ENCODE measurements at places on chromosomes 1 and 21.
A peak's percentile ranks its signal among the peaks of the same experiment; 100 is the strongest.

GRCh38 chr1:55322842-55323241 lies 107.7 kb upstream of the USP24 start:
- no peak for DNase-seq

GRCh38 chr1:100353071-100353801 lies 930 bp downstream of the CDC14A start:
- peak; percentile 19 for DNase-seq

DNA sequence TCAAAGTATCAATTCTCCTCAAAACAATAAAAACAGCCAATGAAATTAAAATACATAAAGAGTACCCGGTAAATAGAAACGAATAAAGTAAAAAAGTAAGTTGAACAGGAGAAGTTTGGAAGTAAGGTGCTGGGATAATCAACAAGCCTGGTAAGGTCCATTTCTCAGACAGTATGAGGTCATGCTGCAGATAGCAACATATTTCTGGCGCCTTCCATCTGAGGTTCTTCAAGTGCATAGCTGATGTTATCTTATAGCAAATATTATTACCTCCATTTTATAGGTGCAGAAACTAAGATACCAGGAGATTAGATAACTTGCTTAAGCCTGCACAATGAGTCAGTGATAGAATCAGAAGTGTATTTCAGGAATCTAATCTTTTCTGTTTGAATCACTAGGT lies 23.7 kb upstream of the CEP350 start:
- DNase-seq = no peak

- no peak for DNase-seq
These were observed 27.3 kb upstream of the RNF19B start for GRCh38 chr1:32991819-32992488.

GRCh38 chr1:9910076-9910422 lies at the start of gene CTNNBIP1:
TSS of gene CTNNBIP1 (minus strand) at chr1:9910269. CDS start at chr1:9872064, 38,205 bp downstream.
- peak; percentile 78 for DNase-seq

DNA sequence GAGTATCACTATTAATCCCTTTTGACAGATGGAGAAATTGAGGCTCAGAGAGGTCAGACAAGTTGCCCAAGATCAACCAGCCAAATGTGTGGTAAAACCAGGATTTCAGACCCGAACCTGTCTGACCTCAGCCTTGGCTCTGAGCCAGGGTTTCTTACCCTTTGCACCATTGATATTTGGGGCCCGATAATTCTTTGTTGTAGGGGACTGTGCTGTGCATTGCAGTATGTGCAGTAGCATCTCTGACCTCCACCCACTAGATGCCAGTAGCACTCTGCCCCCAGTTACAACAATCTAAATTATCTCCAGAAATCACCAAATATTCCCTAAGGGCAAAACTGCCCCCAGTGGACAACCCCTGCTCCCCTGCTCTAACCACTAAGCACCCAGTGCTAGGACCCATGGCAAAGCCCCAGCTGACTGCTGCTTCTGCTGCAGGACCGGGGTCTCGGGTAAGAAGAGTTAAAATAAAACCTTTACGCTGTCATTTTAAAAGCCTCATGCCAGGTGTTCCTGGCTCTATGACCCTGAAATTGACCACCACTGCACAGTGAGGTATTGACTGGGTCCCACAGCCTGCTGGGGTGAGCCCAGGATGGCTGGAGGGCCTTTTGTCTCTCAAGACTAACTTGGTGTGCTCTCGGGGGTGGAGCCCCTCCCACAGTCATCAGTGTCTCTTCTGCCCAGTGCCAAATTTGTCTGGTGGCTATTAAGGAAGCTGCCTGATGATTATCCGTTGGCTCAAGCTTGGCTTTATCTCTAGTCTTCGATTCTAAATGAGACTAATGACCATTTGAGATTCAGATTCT lies 5.6 kb upstream of the MAN1C1 start:
- DNase-seq = no peak

DNA sequence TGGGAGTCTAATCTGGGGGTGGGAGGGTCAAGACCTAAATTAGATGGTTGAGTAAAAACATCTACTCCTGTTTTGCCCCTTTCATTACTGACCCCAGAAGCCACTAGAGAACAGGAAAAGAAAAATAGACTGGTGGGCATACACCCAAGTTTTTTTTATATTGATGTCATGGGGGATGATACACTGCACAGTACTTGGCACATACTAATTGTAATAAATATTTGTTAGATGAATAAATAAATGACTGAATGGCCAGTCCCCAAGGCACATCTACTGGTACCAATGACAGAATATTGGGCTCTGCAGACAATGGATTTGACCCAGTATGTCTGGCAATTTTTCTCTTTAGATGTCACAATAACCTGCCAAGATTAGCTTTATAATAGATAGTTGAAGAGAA lies 36.8 kb upstream of the PTBP2 start:
- no peak for DNase-seq

DNA sequence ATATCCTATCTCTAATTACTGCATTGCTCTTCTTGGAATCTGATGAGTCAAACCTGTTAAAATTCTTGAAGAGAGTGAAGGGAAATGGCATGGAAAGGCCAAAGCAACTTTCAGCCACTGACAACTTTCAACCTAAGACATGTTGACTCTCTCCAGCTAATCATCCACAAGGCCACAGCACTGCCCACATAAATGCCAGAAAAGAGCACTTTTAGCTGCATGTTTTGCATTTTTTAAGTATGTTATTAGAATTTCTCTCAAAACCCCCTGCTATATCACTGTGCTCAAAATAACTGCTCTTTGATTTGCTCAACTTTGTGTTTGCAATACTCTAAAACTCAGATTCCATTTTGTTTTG lies 352.5 kb downstream of the ADGRL2 start:
- DNase-seq = no peak

DNA sequence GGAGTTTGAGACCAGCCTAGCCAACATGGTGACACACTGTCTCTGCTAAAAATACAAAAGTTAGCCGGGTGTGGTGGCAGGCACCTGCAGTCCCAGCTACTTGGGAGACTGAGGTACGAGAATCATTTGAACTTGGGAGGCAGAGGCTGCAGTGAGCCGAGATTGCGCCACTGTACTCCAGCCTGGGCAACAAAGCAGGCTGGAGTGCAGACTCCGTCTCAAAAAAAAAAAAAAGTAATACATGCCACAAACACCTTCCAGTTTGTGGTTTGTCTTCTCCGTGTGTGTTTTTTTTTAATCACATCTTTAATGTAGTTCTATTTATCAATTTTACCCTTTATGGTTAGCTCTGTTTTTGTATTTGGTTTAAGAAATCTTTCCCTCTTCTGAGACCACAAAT lies 22.3 kb downstream of the POGZ start:
- DNase-seq = no peak

DNA sequence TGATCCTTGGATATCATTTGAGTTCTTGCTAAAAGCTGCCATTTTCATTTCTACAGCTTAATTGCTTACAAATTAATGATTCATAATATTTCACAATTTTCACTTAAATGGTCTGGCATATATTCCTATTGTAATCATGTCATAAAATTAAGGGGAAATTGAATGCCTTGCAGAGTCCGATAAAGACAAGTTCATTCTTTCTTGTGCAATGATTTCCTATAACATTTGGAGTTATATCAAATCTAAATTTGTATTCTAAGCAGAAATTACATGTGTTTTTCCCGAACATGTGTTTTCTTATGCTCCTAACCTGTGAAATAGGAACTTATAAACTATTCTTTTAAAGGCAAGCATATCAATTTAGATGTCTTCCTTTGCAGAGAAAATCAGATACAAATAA lies 118.3 kb upstream of the CYYR1 start:
- no peak for DNase-seq

DNA sequence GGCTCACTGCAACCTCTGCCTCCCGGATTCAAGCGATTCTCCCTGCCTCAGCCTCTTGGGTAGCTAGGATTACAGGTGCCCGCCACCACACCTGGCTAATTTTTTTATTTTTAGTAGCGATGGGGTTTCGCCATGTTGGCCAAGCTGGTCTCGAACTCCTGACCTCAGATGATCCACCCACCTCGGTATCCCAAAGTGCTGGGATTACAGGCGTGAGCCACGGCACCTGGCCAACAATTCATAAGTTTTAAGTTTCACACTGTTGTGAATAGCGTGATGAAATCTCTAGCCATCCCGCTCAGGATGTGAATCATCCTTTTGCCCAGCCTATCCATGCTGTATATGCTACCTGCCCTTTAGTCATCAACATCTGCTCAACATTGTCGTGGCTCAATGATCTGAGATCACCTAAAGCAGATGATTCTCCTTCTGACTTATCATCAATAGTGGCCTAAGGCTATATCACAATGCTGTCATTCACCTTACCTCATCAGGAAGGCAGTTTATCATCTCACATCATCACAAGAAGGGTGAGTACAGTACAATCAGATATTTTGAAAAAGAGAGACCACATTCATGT lies 2.6 kb downstream of the PFDN2 start:
- no peak for DNase-seq

- no peak for DNase-seq
These were observed 6.8 kb downstream of the TFB2M start for GRCh38 chr1:246559310-246559709.

DNA sequence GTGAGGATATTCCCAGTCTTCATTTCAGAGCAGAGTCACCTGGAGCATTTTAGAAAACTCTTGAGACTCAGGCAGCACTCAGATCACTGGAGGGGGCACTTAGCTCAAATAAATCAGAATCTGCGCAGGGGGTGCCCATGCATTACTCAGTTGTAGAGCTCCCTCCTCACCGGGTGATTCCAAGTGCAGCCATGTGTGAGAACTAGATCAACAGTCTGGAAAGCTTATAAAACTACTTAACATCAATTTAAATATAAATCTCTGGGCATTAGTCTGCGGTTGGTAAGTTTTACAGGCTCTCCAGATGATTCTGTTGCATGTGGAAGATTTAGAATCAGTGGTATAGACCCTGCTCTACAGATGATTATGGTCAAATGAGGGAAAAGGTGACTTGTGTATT lies 128.6 kb downstream of the ST6GALNAC3 start:
- DNase-seq = no peak

GRCh38 chr21:31530897-31531705 lies 128.4 kb upstream of the SOD1 start:
- DNase-seq = peak; percentile 99

DNA sequence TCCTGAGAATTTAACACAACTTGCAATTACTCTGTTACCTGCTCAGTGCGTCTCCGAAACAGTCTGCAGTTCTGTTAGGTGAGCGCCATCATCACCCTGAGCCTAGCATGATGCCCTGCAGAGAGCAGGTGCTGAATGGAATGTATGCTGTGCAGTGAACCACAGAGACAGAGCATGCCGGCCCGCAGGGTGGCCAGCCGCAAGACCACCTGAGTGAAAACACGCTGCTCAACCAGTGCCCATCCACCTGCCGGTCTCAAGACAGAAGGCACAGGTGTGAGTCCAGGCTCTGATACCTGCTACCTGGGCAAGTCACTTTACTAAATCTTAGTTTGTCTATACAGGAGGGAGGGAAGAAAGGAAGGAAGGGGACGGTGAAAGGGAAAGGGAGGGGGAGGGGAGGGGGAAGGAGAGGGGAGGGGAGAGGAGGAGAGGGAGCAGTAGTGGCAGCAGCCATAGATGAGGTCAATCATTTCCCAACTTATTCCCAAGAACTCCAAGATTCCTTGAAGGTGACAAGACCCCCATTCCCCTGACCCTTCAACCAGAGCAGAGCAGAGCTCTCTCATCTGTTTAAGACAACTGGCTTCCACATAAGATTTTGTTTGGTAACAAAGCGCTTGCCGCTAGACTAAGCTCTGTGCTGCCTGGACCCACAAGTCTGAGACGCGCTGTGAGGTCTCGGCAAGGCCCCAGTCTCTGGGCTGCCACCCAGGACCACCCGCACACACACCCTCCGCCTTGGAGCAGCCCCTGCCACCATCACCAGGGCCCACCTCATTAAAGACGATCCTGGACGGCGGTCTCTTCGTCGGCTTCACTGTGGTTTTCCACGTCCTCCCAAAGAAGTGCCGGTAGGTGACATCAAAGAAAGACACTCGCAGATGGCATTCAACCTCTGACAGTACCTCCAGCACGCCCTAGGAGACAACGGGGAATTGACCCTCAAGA lies 14.5 kb downstream of the NPHP4 start:
- DNase-seq = no peak

- DNase-seq = no peak
These were observed 93.2 kb downstream of the TBX19 start for GRCh38 chr1:168373869-168374268.

GRCh38 chr1:172382406-172382805 lies 38.1 kb upstream of the C1orf105 start:
- DNase-seq = no peak

DNA sequence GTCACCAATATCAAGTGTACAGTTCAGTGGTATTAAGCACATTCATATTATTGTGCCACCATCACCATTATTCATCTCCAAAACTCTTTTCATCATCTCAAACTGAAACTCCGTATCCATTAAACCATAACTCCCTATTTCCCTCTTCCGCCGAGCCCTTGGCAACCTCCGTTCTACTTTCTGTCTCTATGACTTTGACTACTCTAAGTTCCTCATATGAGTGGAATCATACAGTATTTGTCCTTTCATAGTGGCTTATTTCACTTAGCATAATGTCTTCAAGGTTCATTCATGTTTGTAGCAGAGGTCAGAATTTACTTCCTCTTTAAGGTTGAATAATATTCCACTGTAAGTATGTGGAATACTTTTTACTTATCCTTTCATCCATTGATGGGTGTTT lies 21.7 kb downstream of the SELP start:
- no peak for DNase-seq

DNA sequence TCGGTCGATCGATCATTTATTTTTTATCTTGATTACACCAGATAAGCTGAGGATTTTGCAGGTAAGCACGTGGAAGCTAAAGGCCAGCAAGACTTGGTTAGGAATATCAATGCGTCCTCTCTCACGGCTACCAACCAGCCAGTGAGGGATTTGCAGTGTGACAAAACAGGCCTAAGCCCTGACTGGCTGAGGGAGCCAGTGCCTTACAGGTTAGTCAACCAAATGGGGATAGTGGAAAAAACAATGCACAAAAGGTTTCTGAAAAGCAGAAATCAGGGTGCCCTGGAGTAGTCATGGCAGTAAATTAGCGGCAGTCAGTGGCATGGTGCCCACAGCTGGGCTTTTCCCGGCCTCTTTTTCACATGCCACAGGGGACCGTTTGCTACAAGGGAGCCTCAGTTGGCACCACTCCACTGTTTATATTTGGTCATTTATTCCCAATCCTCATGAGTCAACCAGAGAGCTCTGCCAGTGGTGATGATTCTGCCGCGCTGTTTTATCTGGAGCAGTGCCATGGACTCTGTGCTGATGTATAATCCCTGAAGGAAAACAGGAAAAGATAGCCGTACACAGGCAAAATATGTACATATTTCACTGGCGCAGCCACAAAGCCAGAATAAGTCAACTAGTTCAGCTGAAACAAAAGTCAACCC lies 167.6 kb downstream of the RHOU start:
- DNase-seq = peak; percentile 15

- DNase-seq = no peak
These were observed 43.9 kb downstream of the FH start for GRCh38 chr1:241475671-241476070.

GRCh38 chr1:83897516-83897915 lies 101.4 kb downstream of the TTLL7 start:
- DNase-seq = no peak

DNA sequence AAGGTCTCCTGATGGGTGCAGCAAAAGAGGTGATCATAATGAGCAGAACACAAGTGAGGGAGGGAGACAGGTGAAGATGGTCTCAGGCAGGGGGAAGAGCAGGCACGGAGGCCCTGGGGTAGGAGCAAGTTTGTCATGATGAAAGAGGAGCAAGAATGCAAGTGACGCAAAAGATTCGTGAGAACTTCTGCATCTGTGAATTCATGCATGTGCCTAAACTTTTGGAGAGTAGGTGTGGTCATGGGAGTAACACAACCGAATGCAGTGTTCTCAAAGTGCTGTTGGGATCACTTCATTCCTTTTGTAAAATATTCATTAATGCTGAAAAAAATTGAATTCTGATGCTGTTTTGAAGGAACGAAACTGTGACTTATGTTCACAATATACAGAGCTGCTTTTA lies 47.3 kb upstream of the ZP4 start:
- DNase-seq = no peak
